COLO829 (cell line): ENCODE measurements at places on chromosomes 6 and 20.

GRCh38 chr6:119446115-119446554 lies 96.6 kb upstream of the MAN1A1 start:
- peak; percentile 22 for DNase-seq

GRCh38 chr20:208942-209566 lies 18.0 kb upstream of the DEFB129 start:
- DNase-seq: peak; percentile 67

DNA sequence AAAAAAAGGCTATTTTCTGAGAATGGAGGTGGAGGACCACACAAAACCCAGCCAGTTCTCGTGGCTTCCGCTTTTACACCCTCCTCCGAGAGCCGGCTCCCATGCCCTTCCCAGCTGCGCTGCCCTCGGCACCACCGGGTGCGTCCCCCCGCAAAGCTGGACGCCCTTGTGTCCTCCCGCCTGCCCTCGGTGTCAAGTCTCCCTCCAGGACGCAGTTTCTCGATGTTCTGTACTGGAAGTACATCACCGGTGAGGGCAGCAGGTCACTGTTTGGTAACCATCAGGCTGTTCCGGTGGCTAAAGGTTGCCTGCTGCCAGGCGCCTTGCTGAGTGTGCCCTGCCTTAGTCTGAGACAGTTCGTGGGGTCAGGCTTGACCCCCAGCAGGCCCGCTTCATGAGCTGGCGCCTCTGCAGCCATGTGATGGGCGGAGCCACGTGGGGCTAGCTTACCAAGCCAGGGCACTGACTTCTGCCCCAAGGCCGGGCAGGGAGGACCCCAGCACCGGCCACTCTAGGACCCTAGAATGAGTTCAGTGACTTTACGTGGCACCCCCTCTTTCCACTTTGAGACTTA lies 34.6 kb downstream of the RREB1 start:
- no peak for DNase-seq

DNA sequence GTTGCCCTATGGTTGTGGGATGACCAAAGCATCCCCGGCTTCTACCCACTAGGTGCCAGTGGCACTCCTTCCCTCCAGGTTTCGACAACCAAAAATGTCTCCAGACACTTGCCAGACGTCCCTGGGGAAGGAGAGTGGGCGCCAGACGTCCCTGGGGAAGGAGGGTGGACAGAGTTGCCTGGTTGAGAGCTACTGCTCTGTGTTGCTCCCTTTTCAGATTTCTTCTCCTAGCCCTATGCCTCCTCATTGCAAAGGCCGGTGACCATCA lies 13.1 kb downstream of the LRRC73 start:
- DNase-seq: no peak

DNA sequence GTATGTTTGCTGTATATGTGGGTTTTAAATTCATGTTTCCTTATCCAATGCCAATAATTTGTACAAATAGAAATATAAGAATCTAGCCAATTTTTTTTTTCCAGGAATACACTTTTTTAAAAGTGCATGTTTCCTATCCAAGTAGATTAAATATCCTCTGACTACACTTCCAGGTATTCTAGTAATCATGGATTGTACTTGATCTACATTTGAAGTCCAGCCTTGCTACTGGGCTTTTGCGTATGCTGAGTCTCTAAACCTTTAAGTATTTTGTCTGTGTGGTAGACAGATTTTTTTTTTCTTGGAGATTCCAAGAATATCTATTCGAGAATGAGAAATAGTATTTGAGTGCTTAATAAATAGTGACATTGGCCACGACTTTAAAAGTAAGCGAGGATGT lies 188.3 kb downstream of the SASH1 start:
- DNase-seq: no peak

GRCh38 chr6:36666287-36666686 lies 12.2 kb upstream of the CDKN1A start:
- DNase-seq: no peak

DNA sequence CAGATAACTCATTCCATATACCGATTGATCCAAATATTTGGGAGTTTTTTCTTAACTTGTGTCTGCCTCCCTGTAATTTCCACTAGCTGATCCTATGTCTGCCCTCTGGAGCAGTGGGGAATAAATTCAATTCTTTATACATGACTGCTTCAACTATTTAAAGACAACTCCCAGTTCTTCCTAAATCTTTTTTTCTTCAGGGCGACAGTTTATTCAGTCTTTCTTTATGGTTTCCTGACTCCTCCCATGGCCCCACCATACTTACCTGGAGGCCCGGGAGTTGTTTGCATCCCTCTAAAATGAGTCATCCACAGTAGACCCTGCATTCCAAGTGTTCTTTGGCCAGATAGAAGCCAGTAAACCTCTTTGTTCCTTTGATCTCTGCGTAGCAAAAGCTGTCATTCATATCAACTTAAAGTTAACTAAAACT lies 73.6 kb downstream of the LCA5 start:
- peak; percentile 27 for DNase-seq

DNA sequence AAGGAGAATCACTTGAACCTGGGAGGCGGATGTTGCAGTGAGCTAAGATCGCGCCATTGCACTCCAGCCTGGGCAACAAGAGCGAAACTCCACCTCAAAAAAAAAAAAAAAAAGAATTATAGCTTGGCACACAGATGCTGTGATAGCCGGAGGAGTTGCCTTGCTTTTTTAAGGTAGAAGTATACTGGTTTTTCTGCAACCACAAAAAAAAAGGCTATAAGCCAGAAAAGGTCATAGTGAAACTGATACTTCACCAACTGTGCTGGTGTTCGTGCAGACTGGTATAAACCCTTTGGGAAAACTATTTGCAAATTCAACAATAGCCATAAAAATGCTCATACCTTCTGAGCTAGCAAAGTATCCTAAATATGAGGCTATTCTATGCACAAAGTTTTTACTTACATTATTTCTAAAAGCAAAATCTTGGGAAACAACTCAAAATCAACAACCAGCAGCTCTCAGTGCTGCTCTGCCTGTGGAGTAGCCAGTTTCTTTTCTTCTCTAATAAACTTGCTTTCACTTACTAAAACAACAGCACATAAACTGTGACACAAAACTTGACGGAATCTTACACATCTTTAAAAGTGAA lies 44.0 kb downstream of the B4GALT5 start:
- DNase-seq: no peak

- no peak for DNase-seq
These were observed 53.7 kb upstream of the TMX4 start for GRCh38 chr20:8073024-8073832.

- no peak for DNase-seq
These were observed 121.1 kb downstream of the CDKAL1 start for GRCh38 chr6:20655317-20655716.

GRCh38 chr6:129016844-129017243 lies 133.9 kb downstream of the LAMA2 start:
- DNase-seq: no peak

GRCh38 chr6:29466241-29466640 lies 9.3 kb downstream of the OR2H1 start:
- DNase-seq: no peak

- DNase-seq: no peak
These were observed 213.6 kb upstream of the DTNBP1 start for GRCh38 chr6:15876406-15876805.

DNA sequence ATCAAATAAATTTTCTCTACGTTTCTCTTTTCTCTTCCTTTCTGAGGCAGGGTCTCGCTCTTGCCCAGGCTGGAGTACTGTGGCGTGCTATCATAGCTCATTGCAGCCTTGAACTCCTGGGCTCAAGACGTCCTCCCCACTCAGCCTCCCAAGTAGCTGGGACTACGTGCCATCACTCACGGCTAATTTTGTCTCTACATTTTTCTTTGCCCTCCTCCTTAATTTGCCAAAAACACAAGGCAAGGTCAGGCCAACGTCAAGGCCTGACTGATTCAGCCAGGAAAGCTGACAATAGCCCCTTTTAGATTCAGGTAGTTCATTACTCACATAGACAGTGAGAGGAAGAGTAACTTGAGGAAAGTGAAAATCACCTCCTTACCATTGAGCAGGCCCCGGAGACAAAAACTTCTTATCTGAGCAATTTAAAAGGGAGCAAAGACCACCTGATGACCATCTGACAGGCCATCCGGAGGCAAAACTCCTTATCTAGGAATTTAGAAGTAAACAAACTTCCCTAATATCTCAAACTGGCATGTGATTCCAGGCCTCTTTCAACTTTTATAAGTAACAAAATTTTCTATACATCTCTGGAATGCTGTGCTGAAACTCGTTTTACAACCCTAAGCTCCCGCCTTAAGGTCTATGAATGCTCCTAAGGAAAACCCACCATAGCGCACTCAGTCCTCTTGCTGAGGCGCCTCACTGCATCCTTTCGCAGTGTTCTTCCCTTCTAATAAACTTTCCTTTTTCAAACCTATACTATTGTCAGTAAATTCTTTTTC lies 42.1 kb upstream of the SRPK1 start:
- DNase-seq: peak; percentile 16

- DNase-seq: no peak
These were observed 1378.6 kb upstream of the DEFB115 start for GRCh38 chr20:29878777-29879442.

DNA sequence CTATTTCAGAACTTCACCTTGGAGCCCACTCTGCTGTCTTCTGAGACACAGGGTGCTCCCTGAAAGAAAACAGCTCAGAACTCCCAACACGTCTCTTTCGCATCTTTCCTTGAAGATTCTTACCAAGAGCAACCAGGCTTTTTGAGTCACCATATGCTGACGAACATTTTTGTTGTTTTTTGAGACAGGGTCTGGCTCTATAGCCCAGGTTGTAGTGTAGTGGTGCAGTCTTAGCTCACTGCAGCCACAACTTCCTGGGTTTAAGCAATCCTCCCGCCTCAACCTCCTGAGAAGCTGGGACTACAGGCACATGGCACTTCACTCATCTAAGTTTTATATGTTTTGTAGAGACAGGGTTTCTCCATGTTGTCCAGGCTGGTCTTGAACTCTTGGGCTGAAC lies 68.5 kb downstream of the TRMT11 start:
- no peak for DNase-seq

DNA sequence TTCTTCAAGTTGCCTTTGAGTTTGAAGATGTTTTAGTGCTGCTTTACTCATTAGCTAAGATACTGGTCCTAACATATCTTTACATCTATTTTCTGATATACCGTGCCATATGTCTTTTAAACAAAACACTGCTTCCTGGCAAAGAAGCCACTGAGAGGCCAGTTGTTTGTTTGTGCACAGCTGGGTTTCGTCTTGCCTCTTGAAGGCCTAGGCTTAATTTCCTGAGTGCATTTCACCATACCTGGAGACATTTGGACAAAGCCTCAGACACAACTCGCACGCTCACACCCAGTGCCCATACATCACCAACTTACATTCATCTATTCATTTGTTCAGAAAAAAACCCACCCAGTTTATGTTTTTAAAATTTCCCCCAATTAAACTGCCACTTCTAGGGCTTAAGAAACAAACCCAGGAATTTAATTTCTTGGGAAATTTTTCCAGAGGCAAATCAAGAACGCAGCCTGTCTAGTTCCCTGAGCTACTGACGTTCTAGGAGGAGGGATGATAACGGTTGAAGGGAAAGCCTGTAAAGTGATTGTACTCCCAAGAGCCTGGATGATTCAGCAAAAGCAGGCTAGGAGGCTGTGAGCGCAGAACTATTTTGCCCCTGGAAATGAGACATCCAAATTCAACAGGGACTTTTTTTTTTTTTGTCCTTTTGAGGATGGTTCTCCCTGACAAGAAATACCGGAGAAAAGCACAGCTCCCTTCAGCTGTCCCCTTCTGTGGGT lies 77.7 kb downstream of the OLIG3 start:
- no peak for DNase-seq

DNA sequence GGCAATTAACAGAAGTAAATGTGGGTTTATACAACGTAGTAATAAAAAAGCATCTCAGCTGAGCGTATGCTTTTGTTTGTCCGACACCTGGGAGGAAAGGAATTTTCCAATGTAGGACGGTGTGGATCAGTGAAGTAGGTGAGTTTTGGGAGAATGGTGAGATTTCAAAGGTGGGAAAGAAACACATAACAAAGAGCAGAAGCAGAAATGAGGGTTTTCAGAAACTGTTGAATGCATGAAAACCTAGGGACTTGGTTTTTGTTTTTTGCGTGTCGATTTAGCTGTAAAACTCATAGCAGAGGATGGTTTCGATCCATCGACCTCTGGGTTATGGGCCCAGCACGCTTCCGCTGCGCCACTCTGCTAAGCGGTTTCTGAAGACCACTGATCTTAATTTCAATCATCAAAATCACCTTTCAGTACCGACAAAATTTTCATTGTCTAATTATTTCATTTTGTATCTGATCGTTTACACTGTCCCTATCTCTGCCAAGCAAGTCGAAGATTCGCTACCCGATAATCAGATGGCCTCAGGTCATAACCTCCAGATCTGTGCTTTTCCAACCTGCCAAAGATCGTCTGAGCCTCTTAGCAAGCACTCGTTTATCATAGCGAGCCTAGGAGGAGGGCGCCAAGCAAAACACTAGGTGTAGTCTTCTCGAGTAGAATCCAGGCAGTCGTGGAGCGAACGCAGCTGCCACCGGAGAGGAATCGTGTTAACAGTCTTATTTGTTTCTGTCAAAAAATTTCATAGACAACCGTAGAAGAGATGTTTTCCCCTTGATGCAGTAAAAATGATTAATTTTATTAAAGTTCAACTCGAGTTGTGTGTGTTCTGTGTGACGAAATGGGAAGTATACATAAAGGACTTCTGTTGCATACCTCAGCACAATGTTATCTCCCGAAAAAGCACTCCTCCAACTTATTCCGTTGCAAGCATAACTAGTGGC lies 20.9 kb upstream of the POM121L2 start:
- DNase-seq: peak; percentile 86

DNA sequence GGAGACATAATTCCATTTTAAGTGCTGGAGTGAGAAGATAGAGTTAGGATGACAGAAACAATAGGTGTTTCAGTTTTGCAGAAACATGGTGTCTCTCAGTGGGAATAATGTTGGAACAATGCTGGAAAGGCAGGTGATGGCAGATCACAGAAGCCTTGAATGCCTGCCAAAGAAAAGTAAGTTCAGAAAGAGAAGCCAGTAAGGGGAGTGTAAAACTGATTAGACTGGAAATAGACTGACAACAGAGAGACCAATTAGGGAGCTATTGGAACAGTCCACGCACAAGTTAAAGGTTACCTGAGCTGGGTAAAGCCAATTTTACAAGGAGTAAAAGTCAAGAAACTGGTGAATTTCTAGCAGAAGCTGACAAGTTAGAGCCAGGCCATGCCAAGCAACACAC lies 142.9 kb downstream of the TFAP2A start:
- DNase-seq: no peak

DNA sequence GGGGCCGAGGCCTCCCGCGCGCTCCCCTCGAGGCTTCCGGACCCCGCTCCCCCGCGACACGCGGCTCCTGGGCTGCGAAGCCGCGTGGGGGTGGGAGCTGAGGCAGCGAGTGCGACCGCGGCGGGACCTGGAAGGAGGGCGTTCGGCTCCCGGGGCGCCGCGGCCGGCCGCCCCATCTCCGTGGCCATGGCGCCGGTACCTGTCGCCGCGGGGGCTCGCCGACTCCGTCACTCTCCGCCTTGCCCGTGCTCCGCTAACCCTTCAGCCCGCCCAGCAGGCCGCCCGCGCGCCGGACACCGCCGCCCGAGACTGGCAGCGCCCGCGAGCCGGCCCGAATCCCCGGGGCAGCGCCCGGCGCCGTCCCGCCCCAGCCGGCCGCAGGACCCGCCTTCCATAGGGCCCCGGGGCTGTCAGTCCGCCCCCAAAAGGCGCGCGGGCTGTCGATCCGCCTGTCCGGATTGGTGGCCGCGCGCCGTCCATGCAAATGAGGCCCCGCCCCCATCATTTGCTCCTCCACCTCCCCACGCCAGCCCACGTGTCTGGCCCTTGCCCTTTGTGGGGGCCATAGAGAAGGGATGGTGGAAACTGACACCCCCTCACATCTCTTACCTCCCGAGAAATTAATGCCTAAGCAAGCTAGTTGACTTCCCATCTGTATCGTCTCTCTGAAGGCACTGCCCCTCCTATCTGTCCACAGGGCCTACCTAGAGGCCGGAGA lies at the start of gene FKBP5:
FKBP5 (minus strand) TSS at position 311 of the 718 bp plus-strand sequence. CDS start 46,091 bp downstream, outside the sequence.
- DNase-seq: peak; percentile 75

- no peak for DNase-seq
These were observed 62.8 kb upstream of the LRRC1 start for GRCh38 chr6:53731866-53732636.
